WTC11 (cell line): ENCODE measurements at places on chromosomes 2 and 18.

- H3K4me3 ChIP-seq = no peak overlapping the region
- H3K27ac ChIP-seq = no peak overlapping the region
- DNase-seq = no peak
- H3K4me1 ChIP-seq = no peaks in the 10 kb centered on the region
- no peaks in the 10 kb centered on the region for H3K27me3 ChIP-seq
These were observed 156.8 kb downstream of the STK39 start for GRCh38 chr2:168090366-168091135.

DNA sequence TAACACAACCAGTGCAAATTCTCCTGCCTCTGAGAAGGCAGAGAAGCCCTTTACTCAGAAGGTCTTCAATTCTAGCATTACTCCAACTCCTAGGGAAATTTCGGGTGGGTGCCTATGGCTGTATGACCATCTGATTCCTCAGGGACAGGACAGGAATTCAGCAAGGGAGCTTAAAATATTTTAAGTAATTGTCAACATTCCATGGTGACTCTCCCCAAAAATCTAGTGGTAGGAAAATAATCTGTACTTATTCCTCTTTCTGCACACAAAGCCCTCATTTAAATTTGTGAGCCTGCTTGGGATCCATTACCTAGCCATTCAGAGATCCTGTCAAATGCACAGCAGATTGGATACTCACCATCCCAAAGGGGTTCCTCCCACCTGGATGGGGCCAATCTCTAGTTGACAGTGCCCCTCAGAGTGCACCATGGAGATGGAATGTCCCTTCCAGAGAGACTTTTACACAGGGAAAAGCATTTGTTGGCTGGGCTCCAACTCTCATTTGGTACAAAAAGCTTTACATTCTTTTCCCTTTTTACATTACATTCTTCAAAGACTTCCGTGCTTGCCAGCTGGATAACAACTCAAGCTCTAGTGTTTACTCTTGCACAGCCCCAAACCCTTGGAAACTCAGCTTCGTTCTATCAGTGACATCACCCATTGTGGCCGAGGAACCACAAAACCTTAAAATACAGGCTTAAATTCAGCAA lies 3.1 kb upstream of the TMEM150A start:
- peaks cover 24% of the 10 kb centered on the region for H3K36me3 ChIP-seq
- no peaks in the 10 kb centered on the region for H3K27me3 ChIP-seq
- DNase-seq = no peak

DNA sequence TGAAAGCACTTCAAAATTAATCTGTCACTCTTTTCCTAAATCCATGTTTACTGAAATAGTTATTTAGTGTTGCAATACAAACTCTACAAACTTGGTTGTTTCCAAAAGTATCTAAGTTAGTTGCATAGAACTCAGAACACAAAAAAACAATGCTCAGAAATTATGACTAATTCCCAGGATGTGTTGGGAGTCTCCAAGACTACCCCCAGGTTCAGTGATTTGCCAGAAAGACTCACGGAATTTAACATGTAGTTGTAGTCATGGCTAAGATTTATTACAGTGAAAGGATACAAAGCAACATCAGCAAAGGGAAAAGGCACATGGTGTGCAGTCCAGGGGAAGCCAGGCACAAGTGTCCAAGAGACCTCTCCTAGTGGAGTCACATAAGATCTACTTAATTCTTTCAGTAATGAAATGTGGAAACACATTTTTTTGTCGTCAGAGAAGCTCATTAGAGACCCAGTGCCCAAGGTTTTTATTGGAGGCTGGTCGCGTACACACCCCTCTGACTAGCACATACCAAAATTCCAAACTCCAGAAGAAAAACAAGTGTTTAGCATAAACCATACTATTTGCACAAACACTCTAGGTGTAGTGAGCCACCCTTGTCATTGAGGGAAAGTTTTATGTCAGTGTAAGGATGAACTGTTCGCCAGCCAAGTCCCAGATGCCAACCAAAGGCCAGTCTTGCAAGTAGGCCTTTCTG lies 43.3 kb upstream of the CYP20A1 start:
- H3K36me3 ChIP-seq = peaks cover 6% of the 10 kb centered on the region
- no peak overlapping the region for H3K4me3 ChIP-seq
- no peaks in the 10 kb centered on the region for H3K27me3 ChIP-seq
- DNase-seq = no peak
- H3K4me1 ChIP-seq = no peaks in the 10 kb centered on the region

GRCh38 chr2:158953454-158953853 lies 15.0 kb upstream of the TANC1 start:
- H3K4me1 ChIP-seq = peaks cover 2% of the 10 kb centered on the region; the same call in 1 of the 2 replicates
- no peak overlapping the region for H3K27ac ChIP-seq
- H3K36me3 ChIP-seq = no peaks in the 10 kb centered on the region
- H3K4me3 ChIP-seq = no peak overlapping the region
- DNase-seq = no peak

GRCh38 chr2:40783704-40784103 lies 331.8 kb upstream of the SLC8A1 start:
- no peak overlapping the region for H3K4me3 ChIP-seq
- peaks cover 12% of the 10 kb centered on the region for H3K4me1 ChIP-seq
- H3K27me3 ChIP-seq = no peaks in the 10 kb centered on the region
- H3K27ac ChIP-seq = no peak overlapping the region

DNA sequence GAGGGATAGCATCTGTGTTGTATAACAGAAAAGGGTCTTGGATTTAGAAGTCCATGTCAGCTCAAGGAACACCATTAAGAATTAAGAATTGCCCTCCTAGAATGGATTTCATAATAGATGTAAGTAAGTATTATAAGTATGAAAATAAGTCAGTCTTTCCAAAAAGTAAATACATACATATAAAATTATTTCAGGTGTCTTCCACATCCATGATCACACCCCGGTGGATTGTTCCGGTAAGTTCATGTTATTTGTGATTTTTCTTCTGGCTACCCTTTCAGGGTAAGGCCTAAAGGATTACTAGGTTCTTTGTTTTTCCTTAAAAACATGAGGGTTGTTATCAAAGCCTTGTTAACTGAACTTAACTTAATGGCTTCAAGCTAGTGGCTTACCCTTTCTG lies 55.9 kb downstream of the TMEM185B start:
- H3K27me3 ChIP-seq = no peaks in the 10 kb centered on the region
- DNase-seq = no peak
- no peak overlapping the region for H3K27ac ChIP-seq
- H3K36me3 ChIP-seq = peaks cover 17% of the 10 kb centered on the region
- H3K4me3 ChIP-seq = no peak overlapping the region
- peaks cover 14% of the 10 kb centered on the region for H3K4me1 ChIP-seq
